ENCODE measurements at places on chromosomes 1 and 21.

DNA sequence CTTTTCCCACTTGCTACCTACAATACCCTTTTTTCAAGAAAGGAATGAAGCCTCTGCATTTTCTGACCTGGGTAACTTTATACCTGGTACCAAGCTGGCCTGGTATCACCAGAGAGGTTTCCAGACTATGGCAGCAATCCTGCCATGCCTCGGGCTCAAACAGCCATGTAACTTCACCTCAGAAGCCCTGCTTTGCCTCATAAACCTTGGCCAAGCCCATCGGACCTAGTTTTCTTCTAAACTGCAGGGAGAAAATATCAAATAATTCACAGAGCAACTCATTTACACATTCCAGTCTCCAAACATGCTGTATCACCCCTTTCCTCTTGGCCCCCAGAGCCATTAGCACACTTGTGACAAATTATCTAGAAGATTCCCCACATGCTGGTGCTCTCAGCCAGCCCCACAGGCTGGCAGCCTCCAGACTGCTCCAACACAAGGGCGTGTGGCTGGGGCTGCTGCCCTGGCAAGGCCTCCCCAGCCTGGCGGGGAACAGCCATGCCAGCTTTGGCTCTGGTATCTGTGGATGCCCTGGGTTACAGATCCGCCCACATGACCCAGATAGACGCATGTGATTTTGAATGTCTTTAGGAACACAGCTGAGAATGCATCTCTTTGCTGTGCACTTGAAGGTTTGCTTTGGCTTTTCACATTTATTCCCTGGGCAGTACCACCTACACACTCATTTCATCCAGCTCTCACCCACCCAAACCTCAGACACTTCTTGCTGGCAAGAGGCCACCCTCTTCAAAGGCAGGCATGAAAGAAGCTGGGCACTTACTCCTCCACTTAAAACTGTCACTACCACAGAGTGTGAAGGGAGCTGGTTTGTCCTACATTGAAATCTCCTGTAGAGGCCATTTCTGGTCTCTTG, 70.0 kb upstream of the BCAR3 start:
- DNase-seq, result no peak

GRCh38 chr1:45348966-45349677, 8.9 kb upstream of the MUTYH start:
- no peak for DNase-seq

GRCh38 chr1:160885042-160885441, at the start of gene ITLN1:
Gene ITLN1 (minus strand): TSS chr1:160885180. CDS start chr1:160884877, 303 bp downstream.
- DNase-seq, result no peak

DNA sequence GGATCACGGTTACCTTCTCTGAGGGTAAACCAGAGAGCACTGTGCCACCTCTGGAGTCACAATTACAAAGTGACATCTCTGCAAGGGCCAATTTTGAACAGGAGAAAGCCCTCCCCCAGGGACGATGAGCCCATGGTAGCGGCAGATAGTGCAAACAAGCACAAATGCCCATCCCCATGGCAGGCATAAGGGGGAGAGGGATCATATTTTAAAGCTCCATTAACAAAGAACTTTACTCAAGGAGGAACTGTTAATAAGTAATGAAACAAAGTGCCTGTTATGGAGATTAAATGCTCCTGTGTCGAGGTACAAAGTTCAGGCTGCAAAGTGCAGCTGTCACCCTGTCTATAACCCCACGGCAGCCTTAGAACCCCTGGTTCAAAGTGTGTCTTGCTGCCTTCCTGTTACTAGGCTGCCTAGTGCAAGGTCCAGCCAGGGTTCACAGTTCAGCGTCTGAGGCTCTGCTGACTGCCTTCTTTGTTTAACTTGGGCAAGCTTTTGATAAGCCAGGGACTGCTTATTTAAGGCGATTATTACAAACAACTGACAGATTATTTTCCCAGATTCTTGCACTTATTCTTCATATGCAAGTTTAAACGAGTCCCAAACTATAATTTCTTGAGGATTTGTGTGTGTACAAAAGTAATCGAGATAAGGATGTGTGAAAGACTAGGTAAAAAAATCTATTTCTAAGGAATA, 75.7 kb upstream of the NRIP1 start:
- DNase-seq, result no peak

- DNase-seq, result no peak
Measured at GRCh38 chr1:197850918-197851317, 51.5 kb upstream of the C1orf53 start.

DNA sequence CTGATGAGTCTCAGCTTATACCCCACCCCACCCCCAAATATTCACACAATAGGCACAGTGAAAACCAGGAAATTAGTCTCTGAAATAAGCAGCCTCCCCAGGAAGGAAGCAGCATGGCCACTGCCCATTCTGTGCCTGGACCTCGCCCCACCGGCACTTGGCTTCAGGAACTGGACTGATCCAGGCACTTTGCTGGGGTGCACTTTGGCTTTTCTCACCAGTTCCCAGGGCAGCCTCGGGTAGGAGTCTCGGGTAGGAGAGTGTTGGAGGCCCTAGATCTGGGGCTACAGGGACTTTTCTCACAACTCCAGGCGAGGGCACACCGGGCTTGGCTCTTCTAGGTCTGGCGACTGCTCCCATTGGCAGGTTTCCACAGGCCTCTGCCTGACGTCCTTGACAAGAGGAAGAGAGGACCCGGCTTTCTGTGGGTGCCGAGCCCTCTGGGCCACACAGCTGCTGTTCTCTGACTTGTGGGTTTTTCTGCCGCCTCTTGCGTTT, 18.7 kb downstream of the ADARB1 start:
- no peak for DNase-seq

GRCh38 chr1:48776393-48777218, at the start of gene BEND5:
Gene BEND5 (minus strand): TSS chr1:48776891. CDS start chr1:48776831, 60 bp downstream.
- DNase-seq, result peak; percentile 41

DNA sequence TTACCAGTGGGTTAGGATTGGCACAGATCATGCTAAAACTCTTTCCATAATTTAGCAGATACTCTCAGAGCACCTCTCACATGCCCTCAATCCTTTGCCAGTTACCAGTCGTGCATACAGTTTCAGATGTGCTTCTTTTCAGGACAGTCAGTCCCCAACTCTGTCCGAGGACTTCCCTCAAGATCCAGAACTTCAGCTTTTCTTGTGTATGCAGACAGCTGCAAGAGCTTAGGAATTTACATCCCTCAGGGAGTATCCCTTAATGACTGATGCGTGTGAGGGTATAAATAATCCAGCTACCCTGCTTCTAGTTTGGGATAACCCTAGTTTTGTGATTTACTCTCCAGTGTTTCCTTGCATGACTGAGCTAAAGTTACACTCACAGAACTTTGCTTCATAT, 393.0 kb upstream of the PLXNA2 start:
- DNase-seq, result no peak

DNA sequence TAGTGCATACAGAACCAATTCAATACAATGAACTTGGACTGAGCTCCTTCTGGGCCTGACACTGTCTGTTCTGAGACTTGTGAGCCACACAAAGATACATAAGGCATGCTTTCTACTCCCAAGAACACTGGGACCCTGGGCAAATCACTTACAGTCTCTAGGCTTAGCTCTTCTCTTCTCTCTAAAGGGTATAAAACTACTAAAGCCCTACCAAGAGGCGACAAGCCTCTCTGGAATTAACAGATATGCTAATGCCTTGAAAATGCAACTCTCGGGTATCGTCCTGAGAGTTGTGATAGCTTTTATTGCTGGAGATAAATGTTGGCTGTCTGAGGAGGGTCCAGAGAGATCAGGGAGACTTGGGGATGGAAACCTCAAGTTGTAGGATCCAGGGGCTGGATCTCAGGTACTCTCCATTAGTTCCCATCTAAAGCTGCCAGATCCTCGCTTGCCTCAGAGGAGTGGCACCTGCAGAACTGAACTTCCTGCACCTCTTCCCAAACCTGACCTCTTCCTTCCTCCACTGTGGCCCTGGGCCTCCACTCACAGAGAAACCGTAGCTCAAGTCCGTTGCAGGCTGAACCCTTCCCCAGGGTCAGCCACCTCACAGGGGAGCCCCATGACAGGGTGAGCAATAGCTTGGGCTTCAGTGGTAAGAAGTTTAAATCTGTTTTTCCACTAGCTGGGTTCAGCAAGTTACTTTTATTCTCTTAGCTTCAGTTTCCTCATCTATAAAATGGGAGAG, 11.5 kb upstream of the CFAP45 start:
- no peak for DNase-seq

- DNase-seq, result no peak
Measured at GRCh38 chr1:47709872-47710231, 272.0 kb downstream of the FOXD2 start.

- no peak for DNase-seq
Measured at GRCh38 chr1:29412591-29412990, 176.3 kb downstream of the PTPRU start.

GRCh38 chr1:116794804-116795481, 40.7 kb downstream of the CD2 start:
- DNase-seq, result no peak

DNA sequence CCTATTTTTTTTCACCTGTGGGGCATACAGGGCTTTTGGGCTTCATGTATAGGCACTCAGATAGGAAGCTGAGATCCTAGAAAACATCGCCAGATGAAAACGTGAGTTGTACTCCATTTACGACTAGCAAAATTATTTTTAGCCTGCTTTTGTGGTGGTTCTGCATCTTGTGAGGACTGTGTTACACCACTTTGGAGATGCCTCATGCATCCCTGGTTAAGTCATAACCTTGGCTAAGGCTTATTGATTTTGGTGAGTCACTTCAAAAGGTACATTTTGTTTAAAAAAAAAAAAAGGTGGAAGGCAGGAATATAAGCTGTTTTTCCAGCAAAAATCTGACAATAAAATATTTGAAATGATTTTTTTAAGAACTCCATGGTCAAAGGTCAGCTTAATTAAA, 101.8 kb upstream of the OLFM3 start:
- DNase-seq, result no peak

DNA sequence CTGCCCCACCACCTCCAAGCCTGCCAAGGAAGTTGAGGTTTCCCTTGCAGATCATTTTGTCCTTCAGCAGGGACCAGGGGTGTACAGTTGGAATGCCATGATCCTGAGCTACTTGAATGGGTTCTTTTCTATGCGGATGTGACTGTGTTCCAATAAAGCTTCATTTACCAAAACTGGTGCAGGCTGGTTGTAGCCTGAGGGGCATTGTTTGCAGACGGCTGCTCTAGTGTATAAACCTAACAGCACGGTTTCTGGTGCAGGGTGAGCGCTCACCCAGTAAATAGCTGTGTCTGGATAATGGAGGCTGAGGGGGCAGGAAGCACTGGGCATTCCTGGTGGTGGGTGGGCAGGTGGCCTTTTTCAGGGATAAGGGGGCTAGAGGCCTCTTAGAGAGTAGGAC, 72.7 kb upstream of the ACTL8 start:
- DNase-seq, result no peak

DNA sequence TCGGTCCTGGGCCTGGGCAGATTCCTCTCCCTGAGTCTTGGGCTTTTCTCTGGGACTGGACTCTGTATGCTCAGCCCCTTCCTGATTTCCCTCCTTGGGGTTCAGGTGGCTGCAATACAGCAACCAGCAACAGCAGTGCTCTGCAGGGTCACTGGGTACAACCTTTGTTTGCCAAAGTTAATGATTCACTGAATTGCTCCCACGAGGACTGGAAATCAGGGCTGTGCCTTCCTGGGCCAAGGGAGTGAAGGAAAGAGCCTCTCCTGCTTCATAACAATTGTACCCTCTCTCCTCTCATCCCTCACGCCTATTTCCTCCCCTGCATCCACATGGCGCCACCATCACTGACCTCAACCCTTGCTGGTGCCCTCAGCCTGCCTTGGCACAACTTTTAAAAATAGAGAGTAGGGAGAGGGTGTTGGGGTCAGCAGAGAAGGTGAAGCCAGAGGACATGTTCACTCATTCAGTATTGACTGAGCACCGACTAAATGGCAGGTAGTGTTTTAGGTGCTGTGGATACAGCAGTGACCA, 52.8 kb upstream of the GOLT1A start:
- no peak for DNase-seq

DNA sequence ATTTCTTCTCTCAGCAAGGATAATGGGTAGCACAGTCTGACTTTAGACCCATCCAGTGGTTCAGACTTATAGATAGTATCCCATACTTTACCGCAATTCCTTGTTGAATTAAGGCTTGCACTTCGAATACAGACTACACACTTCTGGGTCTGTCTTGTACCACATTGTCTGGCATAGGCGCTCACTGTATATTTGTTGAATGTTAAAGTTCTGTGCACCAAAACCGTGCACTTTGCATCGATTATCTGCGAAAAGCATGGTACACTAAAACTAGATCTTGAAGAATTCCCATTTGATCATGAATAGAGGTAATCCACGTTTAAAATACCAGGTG, 556 bp upstream of the RYR2 start:
- DNase-seq, result no peak

DNA sequence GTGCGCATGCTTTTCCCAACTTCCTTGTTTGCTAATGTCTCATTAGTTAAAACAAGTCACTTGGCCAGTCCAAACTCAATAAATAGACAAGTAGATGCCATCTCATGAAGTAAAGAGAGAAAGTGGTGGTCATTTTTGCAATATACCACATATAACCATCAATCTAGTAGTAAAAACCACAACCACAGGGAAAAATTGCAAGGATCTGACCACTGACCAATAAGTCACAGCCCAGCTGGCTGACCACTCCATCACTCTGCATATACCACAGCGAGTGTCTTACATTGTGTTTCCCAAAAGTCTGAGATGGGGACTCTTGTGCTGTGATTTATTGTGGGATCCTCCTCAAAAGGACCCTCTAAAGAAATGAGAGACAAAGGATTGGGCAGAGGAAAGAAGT, 76.0 kb downstream of the FH start:
- no peak for DNase-seq

DNA sequence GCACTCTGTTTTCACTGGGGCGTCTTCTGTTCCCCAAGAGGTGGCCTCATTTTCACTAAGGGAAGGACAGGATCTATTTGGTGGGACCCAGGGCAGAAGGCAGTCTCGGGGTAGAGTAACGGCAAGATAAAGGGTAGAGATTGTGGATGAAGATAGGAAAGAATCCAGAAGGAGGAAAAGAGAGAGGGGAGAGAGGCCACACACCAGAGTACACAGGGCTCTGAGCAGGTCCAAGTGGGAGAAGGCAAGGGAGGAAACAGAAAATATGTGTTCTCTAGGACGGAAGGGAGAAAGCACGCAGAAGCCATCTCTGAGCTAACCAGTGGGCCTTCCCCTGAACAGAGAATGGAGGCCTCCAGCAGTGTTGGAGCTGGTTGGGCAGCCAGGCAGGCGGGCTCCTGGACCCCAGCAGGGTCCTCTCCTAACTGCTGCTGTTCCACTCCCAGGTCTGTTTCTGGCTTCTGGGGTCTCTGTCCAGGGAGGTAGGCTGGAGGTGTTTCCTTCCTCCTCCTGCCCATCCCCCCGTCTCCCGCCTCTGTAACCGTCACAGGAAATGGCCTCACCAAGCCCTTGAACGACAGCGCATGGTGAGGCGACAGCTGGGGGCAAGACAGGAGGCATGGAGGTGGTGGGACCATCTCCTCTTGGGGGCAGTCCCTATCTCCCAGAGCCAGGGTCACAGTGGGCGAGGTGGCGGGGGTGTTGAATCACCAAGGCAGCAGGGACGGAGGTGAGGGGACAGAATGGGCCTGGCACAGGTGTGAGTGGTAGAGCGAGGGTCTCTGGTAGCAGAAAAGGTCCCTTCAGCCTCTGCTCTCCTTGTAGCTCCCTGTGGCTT, 649 bp downstream of the PTPN7 start:
- DNase-seq, result no peak

GRCh38 chr1:155125511-155125945, 2.1 kb upstream of the EFNA1 start:
- DNase-seq, result no peak
